Mesenchymal stem cell (in vitro differentiated cells and primary cell): ENCODE measurements at places on chromosomes 5 and 9.

- DNase-seq = no peak
- H3K27ac ChIP-seq = no peak overlapping the region
- no peak overlapping the region for H3K4me3 ChIP-seq
Observed at GRCh38 chr9:106102821-106103220, 408.5 kb downstream of the TMEM38B start.

GRCh38 chr5:73968729-73969128 lies 342.7 kb downstream of the ARHGEF28 start:
- H3K27me3 ChIP-seq = no peaks in the 10 kb centered on the region
- no peak overlapping the region for H3K4me3 ChIP-seq
- H3K4me1 ChIP-seq = no peaks in the 10 kb centered on the region
- no peak for DNase-seq

DNA sequence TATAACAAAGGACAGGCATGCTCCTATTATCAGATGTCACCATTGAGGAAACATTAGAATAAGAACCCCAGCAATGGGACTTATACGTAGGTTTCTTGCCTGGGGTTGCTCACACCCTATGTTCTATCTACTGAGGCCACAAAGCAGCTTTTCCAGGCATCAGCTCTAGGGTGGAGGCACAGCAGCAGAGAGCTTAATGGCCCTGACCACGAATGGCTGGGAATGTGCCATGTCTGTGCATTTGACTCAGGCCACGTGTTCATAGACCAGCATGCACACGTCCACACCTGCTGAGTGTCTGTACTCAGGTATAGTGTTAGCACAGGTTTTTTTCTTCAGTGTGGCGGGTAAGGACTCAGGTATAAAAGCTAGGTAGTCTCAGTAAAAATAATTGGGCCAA lies 129.4 kb downstream of the AOPEP start:
- DNase-seq = no peak
- peaks cover 4% of the 10 kb centered on the region for H3K4me1 ChIP-seq
- no peak overlapping the region for H3K27ac ChIP-seq
- H3K4me3 ChIP-seq = no peak overlapping the region
- H3K27me3 ChIP-seq = no peaks in the 10 kb centered on the region

- no peak for DNase-seq
- no peaks in the 10 kb centered on the region for H3K4me1 ChIP-seq
Observed at GRCh38 chr9:134245179-134245578, 80.8 kb upstream of the RNU6ATAC start.

DNA sequence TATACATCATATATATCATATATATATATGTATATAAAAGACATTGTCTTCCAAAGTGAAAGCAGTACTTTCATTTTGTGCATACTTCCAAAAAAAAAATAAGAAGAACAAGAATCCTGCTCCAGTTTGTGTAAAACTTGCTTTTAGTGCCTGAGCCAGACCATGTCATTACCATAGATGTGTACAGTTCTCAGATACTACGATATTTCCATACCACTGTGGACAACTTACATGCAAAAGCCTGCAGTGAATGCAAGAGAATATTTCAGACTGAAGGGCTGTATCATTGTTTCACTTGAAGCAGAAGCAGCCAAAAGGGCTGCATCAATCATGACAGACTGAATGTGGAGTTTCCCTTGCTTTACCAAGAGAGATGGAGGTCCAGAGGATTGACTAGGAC lies 72.6 kb upstream of the CYLC2 start:
- H3K36me3 ChIP-seq = no peaks in the 10 kb centered on the region
- no peak overlapping the region for H3K27ac ChIP-seq
- DNase-seq = no peak
- no peaks in the 10 kb centered on the region for H3K4me1 ChIP-seq
- H3K27me3 ChIP-seq = no peaks in the 10 kb centered on the region
- no peak overlapping the region for H3K4me3 ChIP-seq
